Common myeloid progenitor, CD34-positive (primary cell): ENCODE measurements at places on chromosomes 1 and 21.

DNA sequence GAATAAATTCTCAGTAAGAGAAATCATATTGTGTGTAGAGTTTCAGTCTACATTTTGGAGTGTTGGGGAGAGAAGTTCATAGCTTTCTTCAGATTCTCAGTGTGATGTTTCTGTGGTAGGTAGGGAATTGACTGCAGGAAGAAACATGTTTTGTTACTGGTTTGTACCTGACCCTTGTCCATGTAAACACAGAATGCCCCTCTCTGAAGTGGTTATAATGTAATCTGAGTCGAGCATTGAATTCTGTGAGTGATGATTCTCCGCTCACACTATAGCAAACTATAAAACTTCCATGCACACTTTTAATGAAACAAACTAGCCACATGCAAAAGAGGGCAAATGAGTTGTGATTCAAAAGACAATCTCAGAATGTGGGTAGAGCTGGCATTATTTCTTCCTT, 433.2 kb downstream of the USP25 start:
- no peak for DNase-seq

DNA sequence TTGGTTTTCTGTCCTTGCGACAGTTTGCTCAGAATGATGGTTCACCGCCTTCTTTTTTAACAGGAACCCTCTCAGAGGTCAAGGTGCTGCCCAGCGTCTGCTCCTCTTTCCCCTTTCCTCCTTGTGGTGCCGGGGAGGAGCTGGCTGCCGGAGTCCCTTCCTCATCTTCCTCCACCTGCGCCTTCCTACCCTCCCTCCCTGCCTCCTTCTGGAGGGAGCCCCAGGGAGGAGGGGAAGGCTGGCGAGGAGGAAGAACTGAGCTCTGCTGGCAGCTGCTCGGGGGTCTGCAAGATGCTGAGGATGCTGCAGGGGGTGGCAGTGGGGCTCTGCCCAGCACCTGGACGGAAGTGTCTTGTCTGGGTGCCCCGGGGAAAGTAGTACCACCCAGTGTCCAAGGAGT, 31.2 kb downstream of the BACE2 start:
- no peak for DNase-seq

- no peak for DNase-seq
Measured at GRCh38 chr1:214233856-214234634, 46.9 kb upstream of the SMYD2 start.

DNA sequence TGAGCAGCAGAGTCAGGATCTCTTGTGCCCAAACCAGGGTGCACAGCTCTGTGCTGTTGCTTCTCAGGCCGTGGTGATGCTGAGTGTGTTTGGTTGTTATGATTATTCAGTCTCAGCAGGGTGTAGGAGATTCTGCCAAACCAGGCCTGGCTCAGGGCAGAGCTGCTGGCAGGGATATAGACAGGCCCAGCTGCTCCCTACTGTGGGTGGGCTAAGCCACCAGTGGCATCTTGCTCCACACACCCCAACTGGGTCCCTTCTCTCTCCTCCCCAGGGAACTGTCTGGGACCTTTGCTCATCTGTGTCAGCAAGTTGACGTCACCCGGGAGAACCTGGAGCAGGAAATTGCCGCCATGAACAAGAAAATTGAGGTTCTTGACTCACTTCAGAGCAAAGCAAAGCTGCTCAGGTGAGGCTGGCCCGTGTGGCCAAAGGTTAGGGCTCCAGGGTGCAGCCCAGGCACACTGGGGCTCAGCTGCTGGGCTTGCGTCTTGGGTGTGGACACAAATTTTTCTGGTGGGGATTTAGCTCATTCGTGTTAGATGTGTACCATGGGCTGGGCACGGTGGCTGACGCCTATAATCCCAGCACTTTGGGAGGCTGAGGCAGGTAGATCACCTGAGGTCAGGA, 9.9 kb upstream of the MIIP start:
- DNase-seq = no peak

- DNase-seq = no peak
Measured at GRCh38 chr1:200028586-200029034, 1.1 kb downstream of the NR5A2 start.

- DNase-seq = peak; percentile 86
Measured at GRCh38 chr21:42160111-42160721, 58.7 kb upstream of the ABCG1 start.

- peak; percentile 86 for DNase-seq
Measured at GRCh38 chr21:29372063-29372802, 73.5 kb downstream of the BACH1 start.

DNA sequence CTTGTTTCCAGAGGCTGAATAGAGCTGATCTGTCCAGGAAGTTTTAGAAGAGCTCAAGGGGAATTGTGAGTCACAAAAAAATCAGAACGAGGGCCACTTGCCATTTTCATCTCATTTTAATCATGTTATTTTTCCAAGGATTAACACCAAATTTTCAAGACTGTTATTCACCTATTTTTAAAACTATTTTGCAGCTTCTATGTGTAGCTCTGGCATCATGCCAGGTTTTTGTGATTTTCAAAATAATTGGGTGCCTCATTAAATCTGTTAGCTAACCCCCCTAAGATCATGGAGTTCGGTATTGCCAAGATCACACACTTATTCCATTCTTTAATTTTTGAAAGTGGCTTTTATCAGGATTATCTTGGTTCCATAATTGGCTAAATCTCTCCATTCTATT, 90.9 kb downstream of the RGS7 start:
- DNase-seq = no peak

DNA sequence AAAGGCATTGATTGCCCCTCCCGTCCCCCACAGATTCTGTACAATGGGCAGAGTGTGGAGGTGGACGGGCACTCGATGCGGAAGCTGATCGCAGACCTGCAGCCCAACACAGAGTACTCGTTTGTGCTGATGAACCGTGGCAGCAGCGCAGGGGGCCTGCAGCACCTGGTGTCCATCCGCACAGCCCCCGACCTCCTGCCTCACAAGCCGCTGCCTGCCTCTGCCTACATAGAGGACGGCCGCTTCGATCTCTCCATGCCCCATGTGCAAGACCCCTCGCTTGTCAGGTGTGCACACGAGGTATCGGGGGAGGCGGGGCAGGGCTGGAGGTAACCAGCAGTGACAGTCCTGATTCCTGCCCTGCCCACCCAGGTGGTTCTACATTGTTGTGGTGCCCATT, 44.8 kb upstream of the KDM4A start:
- no peak for DNase-seq

DNA sequence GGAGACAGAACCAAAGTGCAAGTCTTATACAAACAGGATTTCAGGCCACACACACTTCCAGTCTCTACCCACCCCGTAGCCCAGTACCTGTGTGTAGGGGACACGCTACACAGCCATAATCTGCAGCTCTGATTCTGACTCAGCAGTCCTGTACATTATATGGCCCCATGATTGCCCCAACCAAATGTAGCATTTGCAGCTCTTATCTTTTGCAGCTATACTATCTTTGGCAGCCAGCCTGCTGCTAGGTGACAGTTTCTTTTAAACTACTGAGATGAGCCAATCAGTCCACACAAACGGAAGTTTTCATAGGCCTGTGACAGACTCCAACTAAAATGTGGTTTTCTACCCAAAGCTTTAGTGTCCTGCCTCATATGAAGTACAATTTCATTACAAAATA, 259.6 kb upstream of the ST6GALNAC5 start:
- DNase-seq = peak; percentile 5

DNA sequence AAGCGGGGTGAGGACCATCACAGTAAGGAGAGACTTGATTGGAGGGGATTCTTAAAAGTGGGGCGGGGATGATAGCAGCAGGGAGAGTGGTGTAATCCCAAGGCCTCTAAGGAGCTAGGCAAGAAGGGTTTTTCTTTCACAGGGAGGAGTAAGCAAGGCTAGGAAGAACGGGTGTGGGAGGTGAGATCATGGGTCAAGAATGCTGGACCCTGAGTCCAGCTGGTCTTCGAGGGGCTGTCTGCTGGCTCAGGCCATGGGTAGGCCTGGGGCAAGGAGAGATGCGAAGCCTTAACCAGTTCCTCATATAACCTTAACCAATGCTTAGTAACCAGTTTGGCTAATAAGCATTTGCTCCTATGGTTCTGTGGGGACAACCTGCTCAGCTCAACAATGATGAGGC, 599.1 kb downstream of the NPHP4 start:
- DNase-seq = no peak

DNA sequence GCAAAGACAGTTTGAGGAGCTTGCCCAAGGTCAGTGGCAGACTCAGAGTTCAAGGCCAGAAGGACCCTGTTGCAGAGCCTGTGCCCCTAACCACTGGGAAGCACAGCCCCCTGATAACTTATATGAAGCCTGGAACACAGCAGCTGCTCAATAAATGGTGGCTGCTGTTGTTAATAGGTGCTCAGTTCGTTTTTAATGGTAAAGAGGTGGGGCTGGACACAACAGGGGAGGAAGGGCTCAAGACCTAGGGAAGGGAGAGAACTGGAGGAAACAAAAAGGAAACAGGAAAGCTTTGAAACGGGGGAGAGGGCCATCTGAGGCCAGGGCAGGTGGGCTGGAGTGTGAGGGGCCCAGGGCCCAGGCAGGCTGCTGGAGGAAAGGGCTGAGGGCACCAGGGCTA, 125.4 kb downstream of the LACTBL1 start:
- no peak for DNase-seq
